ENCODE measurements at places on chromosomes 4 and X.
A peak's percentile ranks its signal among the peaks of the same experiment; 100 is the strongest.

- no peak for DNase-seq
Measured at GRCh38 chr4:40878548-40879055, 128.8 kb downstream of the NSUN7 start.

DNA sequence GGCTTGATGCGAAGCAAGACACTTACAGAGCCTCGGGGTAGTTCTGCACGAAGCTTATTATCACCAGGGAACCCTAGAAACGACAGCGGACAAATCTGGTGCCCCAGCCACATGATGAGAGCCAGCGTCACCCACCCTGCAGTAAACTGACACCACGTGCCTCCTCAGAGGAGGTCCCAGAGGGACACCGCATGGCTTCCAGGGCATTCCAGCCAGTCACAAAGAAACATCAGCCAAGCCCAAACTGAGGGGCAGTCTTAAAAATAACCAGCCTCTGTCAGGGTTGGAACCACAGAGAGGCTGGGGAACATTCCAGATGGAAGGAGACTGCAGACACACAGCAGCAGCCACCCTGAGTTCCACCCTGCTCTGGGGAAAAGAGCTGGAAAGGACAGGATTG is 36.6 kb upstream of the HGFAC start:
- DNase-seq = no peak

GRCh38 chrX:129980001-129980401 is 2.4 kb upstream of the BCORL1 start:
- DNase-seq = no peak

GRCh38 chr4:24980740-24981139 is 50.0 kb downstream of the LGI2 start:
- no peak for DNase-seq

GRCh38 chr4:3267576-3268394 is 18.8 kb downstream of the MSANTD1 start:
- no peak for DNase-seq

DNA sequence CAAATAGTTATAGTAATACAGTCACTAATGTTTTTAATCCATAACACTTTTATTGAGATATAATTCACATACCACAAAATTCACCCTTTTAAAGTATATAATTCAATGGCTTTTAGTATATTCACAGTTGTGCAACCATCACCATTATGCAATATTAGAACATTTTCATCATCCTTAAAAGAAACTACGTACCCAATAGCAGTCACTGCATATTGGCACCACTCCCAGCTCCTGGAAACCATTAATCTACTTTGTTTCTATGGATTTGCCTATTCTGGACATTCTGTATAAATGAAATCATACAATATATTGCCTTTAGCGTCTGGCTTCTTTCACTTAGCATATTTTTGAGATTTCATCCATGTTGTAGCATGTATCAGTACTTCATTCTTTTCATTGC is 99.3 kb downstream of the AMMECR1 start:
- DNase-seq = no peak

DNA sequence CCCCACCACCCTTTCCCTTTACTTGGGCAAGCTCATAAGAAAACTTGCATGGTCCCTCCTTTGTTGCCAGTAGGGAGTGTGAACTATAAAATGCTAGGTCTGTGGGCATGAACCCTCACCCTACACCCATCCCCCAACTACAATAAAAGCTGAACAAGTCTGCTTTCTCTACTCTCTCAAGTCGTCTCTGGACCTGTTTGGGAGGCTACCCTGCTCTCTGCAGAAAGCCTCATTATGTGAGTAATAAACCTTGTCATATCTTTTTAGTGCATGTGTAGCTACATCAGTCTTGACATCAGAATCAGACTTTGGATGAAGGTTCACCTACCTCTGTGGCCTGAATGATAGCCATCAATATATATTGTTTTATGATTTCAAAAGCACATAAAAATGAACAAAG is 155.4 kb upstream of the FAM241A start:
- DNase-seq = no peak

- peak; percentile 58 for DNase-seq
Measured at GRCh38 chrX:11757719-11758399, at the start of gene MSL3. Gene MSL3, plus strand, starts transcription at chrX:11758237. Its CDS starts 27 bp downstream, at chrX:11758264.

GRCh38 chr4:97367878-97368277 is 775.4 kb downstream of the STPG2 start:
- no peak for DNase-seq

DNA sequence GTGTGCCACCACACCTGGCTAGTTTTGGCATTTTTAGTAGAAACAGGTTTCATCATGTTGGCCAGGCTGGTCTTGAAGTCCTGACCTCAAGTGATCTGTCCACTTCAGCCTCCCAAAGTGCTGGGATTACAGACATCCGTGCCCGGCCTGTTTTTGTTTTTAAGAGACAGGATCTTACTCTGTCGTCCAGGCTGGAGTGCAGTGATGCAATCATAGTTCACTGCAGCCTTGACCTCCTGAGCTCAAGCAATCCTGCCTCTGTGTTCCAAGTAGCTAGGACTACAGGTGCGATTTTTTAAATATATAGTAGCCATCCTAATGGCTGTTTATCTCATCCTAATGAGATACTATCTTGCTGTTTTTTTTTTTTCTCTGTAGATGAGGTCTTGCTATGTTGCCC is 47.6 kb downstream of the RNF212 start:
- DNase-seq = no peak

GRCh38 chr4:67746797-67747495 is 7.2 kb downstream of the GNRHR start:
- DNase-seq = no peak

DNA sequence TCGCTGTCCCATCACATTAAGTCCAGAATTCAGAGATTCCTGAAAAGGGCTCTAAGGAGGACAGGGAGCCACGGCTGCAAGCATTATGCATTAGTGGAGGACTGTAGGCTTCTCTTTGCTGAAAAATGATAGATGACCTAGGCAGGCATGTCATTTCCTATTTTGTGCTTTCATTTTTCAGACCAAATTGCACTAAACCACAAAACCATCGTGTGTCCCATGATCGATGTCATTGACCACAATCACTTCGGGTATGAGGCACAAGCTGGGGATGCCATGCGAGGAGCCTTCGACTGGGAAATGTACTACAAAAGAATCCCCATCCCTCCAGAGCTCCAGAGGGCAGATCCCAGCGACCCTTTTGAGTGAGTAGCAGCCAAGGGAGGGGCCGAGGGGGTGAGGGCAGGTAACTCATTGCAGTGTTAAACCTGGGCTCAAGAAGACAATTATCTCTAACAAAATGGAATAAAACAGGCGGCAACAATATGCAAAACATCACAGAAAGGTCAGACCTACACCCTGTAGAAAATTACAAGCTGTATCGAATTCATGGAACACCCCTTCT is 355.2 kb upstream of the GALNT7 start:
- DNase-seq = no peak

DNA sequence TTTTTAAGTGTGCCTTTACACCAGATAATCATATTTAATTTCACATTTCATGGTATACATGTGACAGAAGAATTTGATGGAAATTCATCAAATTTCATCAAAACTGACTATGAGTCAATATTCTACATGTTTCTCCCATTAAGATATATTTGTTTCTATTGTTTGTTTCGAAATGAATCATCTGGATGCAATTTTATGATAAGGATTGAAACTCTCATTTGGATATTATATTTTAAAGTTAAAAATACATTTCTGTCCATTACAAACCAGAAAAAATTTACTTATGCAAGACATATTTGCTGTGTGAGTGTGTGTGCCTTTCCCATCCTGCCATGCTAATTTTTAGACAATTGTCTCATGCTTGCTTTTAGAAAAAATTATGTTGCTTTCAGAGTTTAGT is 52.2 kb downstream of the SULT1B1 start:
- no peak for DNase-seq
